ENCODE measurements at places on chromosomes 3 and 15.

- no peak for DNase-seq
Measured at GRCh38 chr3:81888914-81889557, 127.6 kb upstream of the GBE1 start.

DNA sequence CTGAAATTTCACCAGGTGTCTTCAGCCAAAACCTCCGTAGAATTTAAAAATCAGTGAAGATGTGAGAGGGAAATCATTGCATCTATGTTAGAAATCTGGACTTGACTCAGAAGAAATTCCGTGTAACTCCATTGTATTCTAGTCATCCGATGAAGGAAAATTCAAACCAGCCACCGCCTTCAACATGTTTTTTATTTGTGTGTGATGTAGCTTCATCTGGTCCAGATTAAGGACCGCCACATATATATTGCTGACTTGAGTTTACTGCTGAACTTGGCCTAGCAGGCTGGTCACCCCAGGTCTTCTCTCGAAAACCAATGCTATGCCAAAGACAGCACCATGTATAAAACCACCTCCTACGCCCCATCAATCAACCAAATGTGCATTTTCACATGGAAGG is 120.9 kb downstream of the FOXP1 start:
- DNase-seq = no peak

DNA sequence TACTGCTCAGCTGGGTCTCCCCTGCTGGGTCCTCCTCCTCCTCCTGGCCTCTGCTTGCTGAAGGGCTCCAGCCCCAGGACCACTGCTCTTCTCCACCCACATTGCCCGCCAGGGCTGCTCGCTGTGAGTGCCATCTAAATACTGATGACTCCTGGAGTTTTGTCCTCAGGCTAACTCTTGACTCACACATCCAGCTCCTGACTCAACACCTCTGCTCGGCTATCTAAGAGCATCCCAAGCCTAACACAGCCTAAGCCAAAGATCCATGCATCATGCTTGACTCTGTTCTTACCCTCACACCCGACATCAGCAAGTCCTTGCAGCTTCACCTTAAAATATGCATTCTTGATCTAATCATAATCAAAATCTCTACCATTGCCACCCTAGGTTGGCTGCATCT is 260.2 kb downstream of the KLF13 start:
- DNase-seq = no peak

- DNase-seq = no peak
Measured at GRCh38 chr15:70519616-70520015, 243.7 kb downstream of the UACA start.

- DNase-seq = no peak
Measured at GRCh38 chr3:119297169-119297568, 3.0 kb downstream of the ARHGAP31 start.

Data from stimulated activated CD8-positive, alpha-beta memory T cell treated with anti-CD3 and anti-CD28 coated beads, Interleukin-4, amount 100 ng/mL, for 4 hours (primary cell).